ENCODE measurements at places on chromosomes 1 and 21.

- peak; percentile 27 for DNase-seq
Measured at GRCh38 chr1:30887485-30888315, 20.9 kb downstream of the SDC3 start.

GRCh38 chr1:203139976-203140475 is 12.5 kb downstream of the ADORA1 start:
- no peak for DNase-seq

GRCh38 chr1:193406901-193407300 is 220.5 kb upstream of the B3GALT2 start:
- DNase-seq = peak; percentile 26

- DNase-seq = no peak
Measured at GRCh38 chr1:14610761-14611160, 12.3 kb downstream of the KAZN start.

DNA sequence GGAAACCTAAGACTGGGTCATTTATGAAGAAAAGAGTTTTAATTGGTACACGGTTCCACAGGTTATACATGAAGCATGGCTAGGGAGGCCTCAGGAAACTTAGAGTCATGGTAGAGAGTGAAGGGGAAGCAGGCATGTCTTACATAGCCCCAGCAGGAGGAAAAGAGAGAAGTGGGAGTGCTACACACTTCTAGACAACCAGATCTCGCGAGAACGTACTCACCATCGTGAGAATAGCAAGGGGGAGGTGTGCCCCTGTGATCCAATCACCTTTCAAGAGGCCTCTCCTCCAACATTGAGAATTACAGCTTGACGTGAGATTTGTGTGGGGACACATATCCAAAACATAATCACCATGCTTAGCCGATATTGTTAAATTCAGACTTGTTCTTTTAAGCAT is 62.8 kb downstream of the DYRK1A start:
- DNase-seq = no peak

DNA sequence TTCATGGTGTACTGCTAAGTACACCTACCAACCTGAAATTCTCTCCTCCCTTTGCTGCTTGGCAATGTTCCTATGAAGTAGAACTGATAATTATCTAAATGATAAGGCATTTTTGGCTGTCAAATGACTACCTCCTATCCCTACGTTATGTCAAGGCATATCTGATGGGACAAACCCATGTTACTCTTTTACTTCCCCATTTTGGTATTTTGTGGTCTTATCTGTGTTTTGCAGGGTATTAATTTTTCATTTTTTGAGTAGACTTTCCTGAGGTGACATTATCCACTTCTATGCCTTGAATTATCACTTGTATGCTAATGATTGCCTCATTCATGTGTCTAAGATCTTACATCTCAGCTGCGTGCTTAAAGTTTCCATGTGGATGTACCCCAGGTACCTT is 499.6 kb upstream of the B3GALT2 start:
- DNase-seq = no peak

DNA sequence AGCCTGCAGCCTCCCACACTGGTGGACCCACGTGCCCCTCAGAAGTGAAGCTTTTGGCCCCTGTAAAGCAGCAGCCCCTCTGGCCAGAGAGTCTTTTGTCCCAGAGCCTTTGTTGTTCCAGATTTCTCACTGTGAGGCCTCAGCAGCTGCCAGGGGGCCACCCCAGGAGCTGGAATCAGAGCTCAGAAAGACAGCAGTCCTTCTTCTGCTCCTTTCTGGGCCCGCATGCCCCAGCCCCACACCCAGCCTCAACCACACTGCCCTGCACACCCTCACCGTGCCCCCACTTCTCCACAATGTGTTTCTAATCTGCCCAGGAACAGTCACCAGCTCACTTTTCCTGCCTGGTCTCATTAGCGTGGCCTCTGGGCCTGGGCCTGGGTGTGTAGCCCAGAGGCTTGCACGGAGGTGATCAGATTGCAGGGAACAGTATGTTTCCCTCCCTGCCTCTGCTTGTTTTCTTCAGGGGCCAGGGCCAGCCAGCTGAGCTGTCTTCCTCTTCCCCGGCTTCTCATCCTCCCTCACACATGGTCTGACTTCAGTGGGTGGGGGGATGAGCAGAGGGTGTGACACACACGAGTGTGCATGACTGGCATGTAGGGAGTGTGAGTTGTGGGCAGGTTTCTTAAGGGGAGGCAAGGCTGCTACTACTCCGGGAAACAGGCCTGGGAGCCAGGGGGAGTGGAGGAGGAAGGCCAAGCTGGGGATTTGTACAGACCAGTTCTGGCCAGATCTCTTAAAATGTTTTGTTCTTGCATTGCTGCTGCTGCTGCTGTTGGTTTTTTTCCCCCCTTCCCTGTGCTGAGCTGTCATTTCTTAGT is 82.5 kb upstream of the ZNF648 start:
- DNase-seq = peak; percentile 69

DNA sequence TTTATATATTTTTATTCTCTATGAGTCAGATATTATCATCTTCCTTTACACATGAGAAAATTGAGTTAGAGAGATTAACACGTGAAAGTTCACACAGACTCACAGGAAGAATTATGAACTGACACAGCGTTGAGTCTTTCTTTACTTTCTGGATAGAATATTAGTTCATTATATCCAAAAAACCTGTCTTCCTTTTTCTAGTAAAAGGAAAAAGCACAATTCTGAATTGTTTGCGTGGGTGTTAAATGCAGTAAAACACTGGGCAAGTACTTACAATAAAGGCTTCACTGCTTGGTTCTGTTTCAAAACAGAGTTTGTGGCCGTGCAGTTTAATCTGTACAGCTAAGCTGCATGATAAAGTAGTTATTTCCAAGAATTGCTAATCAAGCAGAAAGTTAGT is 10.8 kb downstream of the MAGI3 start:
- no peak for DNase-seq

DNA sequence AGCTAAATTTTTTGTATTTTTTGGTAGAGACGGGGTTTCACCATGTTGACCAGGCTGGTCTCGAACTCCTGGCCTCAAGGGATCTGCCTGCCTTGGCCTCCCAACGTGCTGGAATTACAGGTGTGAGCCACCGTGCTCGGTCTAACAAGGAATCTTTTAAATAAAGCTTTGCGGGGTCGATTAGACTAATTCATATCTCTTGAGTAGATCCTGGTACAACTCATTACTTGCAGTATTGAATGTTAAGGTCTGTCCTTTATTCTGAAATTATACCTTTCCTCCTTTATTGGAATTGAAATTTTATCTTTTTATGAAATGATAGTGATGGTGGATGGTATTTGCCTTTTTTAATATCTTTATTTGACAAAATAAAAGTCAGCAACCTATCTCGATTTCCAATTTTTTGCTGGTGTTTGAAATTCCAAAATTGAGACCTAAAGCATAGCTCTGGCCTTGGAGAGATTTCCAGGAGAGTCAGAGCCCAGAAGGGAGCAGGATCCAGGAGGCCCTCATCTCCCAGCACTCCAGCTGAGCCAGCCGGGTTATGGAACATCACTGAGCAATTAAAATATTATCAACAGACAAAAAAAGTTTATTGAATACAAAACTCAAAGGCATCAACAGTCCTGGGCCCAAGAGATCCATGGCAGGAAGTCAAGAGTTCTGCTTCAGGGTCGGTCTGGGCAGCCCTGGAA is 4.7 kb downstream of the S100A2 start:
- no peak for DNase-seq

DNA sequence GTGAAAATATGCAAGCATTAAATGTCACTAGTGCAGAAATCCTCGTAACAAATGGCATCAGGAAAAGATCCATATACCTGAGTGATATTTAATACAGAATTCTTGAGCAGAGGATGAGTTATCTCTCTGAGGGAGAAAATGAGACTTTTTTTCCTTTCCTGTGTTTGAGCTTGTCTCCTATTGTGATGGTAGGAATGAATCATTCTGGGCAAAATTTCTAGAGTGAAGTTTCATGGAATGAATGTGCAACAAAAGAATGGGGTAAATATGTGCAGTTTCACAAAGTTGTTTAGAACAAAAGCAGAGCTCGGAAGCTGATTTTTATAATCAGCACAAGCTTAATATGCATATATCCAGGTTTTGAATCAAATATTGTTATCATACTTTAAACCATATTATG is 4.6 kb downstream of the CTPS1 start:
- DNase-seq = no peak

DNA sequence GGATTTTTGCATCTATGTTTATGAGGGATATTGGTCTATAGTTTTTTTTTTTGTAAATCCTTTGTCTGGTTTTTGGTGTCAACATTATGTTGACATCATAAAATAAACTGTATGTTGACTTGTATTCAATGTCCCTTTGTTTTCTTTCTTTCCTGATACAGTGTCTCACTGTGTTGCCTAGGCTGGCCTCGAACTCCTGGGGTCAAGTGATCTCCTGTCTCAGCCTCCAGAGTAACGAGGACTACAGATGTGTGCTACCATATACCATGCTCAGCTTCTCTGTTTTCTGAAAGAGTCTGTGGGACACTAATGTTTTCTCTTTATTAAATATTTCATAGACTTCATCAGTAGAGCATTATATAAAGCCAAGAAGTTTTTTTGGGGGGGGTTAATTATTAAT is 18.3 kb downstream of the MAN1C1 start:
- no peak for DNase-seq

- DNase-seq = no peak
Measured at GRCh38 chr1:196857188-196857587, 30.7 kb upstream of the CFHR4 start.

- DNase-seq = no peak
Measured at GRCh38 chr1:65255035-65255655, 54.2 kb upstream of the DNAJC6 start.

- no peak for DNase-seq
Measured at GRCh38 chr1:14909273-14909672, 244.3 kb upstream of the TMEM51 start.

DNA sequence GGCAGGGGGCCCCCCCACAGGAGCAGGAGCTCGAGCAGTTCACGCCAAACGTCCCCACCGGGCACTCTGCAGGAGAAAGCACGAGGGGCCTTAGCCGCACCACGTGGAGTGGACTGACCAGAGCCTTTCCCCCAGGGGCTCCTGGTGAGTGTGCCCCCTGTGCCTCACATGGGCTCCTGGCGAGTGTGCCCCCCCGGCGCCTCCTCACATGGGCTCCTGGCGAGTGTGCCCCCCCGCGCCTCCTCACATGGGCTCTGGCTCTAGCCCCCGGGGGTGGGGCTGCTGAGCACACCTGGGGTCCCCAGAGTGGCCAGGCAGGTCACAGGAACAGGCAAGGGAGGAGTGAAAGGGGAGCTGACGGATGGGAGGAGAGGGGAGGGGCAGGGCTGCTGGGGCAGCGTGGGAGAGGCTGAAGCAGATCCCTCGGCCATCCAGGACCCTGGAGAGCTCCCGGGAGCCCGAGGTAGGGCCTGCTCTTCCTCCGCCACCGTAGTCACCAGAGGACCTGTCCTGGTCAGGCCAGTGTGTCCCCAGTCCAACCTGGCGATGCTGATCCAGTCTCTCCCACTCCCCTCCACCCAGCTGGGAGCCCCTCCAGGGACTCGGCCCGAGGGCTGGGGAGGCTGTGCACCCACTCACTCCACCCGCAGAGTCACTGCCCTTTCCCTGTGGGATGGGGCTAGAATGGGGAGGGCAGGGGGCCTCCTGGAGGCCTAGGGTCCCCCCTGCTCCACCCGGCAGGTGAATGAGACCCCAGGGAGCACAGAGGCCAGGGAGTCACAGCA is 47.6 kb downstream of the ARHGEF16 start:
- no peak for DNase-seq

- DNase-seq = no peak
Measured at GRCh38 chr1:51170342-51170741, 65.7 kb upstream of the RNF11 start.

- DNase-seq = no peak
Measured at GRCh38 chr1:39859859-39860812, 23.2 kb downstream of the TRIT1 start.

DNA sequence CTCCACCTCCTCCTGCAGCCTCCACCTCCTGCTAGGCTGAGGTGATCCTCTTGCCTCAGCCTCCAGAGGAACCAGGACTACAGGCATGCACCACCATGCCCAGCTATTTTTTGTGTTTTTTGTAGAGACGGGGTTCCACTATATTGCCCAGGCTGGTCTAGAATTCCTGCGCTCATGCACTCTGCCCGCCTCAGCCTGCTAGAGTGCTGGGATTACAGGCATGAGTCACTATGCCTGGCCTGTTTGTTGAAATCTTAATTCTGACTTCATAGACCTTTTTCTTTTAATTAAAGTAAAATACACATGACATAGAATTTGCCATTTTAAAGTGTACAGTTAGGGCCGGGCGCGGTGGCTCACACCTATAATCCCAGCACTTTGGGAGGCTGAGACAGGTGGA is 42.7 kb downstream of the FAAP20 start:
- DNase-seq = no peak

DNA sequence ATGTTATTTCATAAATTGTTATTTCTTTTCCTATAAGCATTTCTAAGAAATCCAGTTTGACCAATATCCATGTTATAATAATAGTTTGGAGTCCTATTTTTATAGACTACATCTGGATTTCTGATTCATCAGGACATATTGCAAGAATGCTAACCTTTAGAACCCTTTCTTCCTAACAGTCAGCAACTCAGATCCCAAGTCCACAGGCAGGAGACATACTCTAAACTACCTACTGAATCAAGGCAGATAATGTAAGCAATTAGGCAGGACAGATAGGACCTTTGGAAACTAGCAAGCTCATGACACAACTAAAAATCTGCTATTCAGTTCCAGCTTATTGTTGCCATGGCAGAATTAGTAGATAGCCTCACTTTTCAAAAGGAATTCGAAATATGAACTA is 104.1 kb downstream of the DENND1B start:
- DNase-seq = no peak

- no peak for DNase-seq
Measured at GRCh38 chr1:222781251-222781650, 33.6 kb upstream of the DISP1 start.

DNA sequence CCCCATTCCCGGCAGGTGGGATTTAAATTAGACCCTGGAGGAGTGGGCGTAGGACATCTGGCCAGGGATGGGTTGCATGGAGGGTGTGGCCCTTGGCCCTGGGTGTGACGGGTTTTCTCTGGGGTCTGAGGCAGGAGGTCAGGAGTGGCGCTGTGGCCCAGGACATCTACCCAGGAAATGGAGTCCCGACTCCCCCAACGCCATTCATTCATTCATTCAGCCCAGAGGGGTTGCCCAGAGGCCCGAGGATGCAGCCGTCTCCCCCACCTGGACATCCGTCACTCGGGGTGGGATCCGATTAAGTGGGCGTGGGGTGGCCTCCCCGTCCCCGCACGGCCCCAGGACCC is 663 bp downstream of the ATP13A2 start:
- no peak for DNase-seq

GRCh38 chr1:56627019-56627635 is 18.0 kb upstream of the PRKAA2 start:
- DNase-seq = no peak

- DNase-seq = no peak
Measured at GRCh38 chr1:108080448-108080847, 115.5 kb upstream of the VAV3 start.

DNA sequence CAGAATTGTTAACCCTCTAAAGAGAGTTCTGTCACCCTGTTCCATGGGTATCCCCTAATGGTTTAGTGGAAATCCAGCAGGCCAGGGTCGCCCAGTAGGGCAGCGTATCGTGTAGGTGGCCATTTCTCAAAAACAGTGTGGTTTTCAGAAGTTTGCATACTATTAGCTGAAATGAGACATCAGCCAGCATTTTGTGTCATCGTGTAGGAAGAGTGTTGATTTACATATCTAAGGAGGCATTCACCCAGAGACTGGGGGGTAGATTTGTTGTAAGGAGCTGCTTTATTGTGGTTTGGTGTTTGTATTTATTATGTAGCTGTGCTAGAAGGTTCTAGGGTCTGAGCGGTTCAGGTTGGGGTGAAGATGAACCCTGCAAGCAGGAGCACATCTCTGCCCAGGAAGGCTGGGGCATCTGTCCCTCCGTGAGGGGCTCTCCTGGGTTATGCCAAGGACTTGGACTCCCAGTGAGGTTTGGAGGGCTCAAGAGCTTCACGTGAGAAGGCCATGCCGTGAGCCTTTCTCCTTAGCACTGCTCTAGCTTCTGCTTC is 174.4 kb downstream of the PGBD5 start:
- no peak for DNase-seq

All from BJ (cell line).